OCI-M1 (cell line): ENCODE measurements at places on chromosomes 1 and 21.

DNA sequence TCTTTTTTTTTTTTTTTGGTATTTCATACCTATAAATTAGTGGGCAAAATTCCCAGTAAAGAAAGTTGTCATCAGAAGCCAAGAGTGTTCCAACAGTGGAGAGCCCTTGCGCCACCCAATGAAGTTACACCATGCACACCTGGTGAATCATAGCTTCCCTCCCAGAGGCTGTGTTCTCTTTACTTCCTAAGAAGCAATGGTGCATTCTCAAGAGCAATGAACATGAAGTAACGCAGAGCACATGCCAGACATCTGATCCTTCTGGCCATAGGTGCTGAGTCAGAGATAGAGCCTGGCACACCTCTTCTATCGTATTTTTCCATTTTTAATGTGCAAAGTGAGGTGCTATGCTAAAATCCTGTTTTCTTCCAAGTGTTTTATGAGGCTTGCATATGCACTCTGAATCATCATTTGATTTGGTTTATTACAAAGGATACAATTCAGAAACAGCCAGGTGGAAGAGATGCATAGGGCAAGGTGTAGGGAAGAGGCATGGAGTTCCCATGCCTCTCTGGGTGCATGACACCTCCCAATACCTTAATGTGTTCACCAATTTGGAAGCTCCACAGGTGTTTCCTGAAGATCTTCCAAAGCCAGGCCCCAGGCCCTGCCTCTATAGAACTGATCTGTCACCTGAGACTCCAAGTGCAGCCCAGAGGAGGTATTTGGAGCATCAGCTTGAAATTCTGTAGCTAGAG, 408.0 kb downstream of the SIPA1L2 start:
- no peak for DNase-seq

GRCh38 chr1:193259636-193260035, 73.2 kb upstream of the B3GALT2 start:
- DNase-seq: no peak

GRCh38 chr1:25095635-25096200, 136.6 kb downstream of the SYF2 start:
- DNase-seq: no peak

- no peak for DNase-seq
Observed at GRCh38 chr1:33468011-33468410, 4.4 kb upstream of the ZSCAN20 start.

GRCh38 chr1:167950569-167950968, 13.7 kb upstream of the MPC2 start:
- peak; percentile 27 for DNase-seq
